ENCODE measurements at places on chromosomes 16 and 17. TPM values are rescaled to one million over a fixed set of nuclear protein-coding genes. Genes with fewer than 3 reads are reported as not detected.

The ZDHHC1 gene
- 3.2 TPM for total RNA-seq

GRCh38 chr17:76867578-76868175, 527 bp upstream of the MGAT5B start:
- DNase-seq = peak; percentile 33

DNA sequence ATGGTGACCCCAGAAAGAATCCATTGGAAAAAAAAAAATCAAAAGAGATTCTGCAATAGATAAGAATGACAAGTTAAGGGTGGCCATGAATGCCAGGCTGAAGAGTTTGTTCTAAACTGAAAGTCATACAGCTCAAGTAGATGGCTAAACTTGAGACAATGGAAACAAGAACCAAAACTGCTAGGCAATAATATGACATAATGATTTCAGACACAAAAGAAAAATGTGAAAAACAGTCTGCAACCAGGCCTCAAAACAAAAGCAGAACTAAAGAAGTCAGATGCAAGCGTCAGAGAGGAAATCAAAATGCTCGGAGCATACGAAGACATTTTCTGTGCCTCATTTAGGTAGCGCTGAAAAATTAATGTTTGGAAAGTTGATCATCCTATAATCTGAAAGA, 54.4 kb upstream of the YPEL2 start:
- DNase-seq = no peak

The ADAMTS18 gene
- total RNA-seq = 0.21 TPM

The GNAO1 gene
- total RNA-seq = 0.68 TPM

GRCh38 chr16:68781784-68782183, 44.7 kb downstream of the CDH1 start:
- no peak for DNase-seq

- DNase-seq = no peak
Measured at GRCh38 chr17:62388856-62389255, 8.5 kb downstream of the EFCAB3 start.

The LPO gene
- total RNA-seq = not detected

GRCh38 chr16:35306915-35307314, 1847.5 kb downstream of the TP53TG3F start:
- DNase-seq = no peak

DNA sequence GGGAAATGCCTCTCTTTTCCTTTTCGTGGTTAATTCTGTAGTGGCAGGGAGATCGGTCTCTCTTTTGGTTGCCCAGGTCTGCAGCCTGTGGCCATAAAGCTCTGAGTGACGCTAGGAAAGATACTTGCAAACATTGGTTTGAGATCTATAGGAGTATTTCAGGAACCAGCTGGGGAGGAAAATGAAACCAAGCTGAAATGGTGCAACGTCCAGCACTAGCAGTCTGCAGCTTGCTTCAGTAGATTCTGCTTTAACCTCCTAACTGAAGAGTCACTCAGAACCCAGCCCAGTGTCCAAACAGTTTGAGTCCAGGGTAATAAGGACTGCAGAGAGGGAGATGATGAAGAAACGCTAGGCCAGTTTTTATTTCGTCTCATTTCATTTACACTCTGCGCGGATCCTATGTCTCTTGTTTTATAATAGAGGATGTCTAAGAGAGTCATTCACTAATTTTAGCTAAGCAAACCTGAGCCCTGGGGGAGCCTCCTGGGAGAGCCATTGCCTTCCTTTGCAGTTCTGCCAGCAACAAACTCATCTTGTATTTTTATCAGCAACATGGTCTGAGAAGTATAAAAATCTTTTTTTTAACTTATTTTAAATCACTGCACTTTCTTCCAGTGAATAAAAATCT, 12.0 kb downstream of the SP2 start:
- DNase-seq = no peak

The PLEKHG4 gene
- 6.7 TPM for total RNA-seq

The TMEM238L gene
- total RNA-seq = not detected

The DCTPP1 gene
- 11.0 TPM for total RNA-seq

DNA sequence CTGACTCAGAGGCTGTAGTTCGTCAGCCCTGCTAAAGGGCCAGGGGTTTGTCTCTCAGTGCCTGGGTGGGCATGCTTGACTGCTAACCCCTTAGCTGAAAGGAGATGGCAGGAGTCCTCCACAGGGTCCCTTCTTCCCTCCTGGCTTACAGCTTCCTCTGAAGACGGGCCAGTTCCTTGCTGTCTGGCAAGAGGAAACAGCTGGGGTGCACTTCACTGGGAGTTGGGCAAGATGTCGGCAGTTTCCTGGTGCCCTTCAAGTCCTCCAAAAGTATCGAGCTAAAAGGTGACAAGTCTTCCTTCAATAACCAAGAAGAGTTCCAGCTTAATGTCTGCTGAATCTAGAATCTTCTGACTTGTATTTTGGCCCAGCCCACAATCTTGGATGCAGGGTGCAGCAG, 23.4 kb downstream of the NUP85 start:
- no peak for DNase-seq

The KRT33B gene
- total RNA-seq = not detected

The PIK3R6 gene
- not detected for total RNA-seq

The WFIKKN1 gene
- not detected for total RNA-seq

The DNAI2 gene
- not detected for total RNA-seq

DNA sequence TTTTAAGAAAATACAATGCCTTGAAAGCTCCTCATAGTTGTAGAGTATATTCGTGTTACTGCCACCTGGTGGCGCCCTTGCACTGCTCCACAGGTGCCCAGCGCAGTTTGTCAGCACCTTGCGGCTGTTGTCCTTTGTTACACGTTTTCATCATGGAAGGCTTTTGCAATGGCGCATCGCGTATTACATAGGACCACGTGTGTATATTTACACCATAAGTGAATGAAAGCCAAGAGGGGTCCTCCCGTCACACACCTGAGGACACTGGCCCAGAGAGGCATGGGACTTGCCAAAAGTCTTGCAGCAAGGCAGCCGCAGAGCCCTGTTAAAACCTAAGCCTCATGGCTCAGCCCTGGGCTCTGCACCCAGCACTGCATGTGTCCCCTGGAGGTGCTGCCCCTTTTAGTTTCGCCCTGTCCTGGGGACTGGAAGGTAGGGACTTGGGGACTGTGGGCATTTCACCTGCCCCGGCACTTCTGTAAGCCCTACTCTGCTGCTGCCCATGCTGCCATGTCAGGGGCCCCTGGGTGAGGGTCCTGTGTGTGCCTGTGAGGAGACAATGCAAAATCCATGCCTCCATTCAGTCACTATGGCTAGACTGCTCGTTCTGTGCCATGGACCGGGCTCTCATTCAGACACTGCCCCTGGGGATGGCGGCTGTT, 24.3 kb downstream of the POLR3E start:
- peak; percentile 69 for DNase-seq

DNA sequence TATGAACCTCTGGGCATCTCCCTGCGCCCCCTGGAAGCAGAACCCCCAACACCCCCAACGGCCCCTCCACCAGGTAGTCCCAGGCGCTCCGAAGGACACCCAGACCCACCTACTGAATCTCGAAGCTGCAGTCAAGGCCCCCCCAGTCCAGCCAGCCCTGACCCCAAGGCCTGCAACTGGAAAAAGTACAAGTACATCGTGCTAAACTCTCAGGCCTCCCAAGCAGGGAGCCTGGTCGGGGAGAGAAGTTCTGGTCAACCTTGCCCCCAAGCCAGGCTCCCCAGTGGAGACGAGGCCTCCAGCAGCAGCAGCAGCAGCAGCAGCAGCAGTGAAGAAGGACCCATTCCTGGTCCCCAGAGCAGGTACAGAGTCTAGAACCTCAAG, 1.5 kb downstream of the BCL6B start:
- DNase-seq = no peak

DNA sequence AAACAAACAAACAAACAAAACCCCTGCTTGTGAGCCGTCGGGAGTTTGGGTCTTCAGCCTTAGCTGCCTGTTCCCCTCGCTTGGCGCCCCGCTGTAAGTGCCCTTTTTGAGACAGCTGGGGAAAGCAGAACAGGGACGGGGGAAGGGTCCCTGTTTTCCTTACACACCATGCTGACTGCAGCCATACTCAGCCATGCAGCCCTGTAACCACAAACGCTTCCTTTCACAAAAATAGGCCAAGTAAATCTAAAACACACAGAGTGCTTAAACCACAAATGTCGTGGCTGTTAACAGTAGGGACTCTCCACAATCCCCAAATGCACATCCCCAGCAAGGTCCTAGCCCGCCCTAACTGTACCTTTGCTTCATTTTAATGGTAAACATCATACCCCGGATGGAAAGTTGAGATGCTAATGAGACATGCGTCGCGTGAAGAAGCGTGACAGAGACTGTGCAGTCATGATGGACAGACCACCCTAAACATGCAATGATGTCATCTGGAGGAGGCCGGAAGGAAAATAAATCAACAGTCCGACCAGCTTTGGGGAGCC, 129.9 kb downstream of the MGAT5B start:
- peak; percentile 71 for DNase-seq

DNA sequence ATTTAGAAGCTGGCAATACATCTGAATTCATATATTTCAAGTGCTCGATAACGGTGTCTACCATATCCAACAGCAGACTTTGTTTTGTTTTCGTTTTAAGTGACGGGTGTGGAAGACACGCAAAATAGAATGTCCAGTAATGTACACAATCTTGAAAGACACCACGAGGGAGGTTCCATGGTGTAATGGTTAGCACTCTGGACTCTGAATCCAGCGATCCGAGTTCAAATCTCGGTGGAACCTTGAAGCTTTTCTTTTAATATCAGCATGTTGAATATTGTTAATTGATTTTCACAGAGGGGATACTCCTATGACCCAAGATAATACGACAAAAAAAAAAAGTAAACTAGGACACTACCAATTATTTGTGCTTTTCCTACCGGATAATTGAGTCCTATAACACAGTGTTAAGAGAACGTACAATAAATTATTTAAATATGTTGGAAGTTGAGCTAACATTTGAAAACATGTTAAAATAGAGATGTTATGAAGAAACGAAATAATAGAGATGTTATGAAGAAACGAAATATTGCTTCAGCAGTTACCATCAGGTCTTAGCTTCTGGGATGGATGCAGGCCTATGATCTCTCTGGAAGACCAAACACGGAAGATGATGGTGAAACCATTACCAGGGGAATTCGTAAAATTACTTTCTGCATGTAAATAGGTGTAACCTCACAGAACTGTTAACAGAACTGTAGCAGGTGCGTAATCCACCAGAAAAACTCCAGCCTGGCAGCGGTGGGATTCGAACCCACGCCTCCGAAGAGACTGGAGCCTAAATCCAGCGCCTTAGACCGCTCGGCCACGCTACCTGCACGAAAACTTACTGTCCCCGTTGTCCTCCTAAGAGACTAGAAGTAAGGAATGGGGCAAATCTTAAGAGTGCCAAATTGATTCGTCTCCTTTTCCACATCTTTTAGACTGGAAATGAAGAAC, 1.5 kb upstream of the ALOXE3 start:
- DNase-seq = peak; percentile 87

GRCh38 chr16:4172070-4172469, 55.8 kb upstream of the ADCY9 start:
- no peak for DNase-seq

GRCh38 chr16:17024514-17024913, 446.2 kb downstream of the XYLT1 start:
- no peak for DNase-seq

DNA sequence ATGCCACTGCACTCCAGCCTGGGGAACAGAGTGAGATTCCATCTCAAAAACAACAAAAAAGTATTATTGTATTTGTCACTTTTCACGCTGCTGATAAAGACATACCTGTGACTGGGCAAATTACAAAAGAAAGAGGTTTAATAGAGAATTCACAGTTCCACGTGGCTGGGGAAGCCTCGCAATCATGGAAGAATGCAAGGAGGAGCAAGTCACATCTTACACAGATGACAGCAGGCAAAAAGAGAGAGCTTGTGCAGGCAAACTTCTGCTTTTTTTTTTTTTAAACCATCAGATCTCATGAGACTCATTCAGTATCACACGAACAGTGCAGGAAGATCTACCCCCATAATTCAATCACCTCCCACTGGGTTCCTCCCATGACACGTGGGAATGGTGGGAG, 41.5 kb upstream of the ETV4 start:
- DNase-seq = no peak

- no peak for DNase-seq
Measured at GRCh38 chr16:77945126-77945525, 77.2 kb upstream of the CLEC3A start.

DNA sequence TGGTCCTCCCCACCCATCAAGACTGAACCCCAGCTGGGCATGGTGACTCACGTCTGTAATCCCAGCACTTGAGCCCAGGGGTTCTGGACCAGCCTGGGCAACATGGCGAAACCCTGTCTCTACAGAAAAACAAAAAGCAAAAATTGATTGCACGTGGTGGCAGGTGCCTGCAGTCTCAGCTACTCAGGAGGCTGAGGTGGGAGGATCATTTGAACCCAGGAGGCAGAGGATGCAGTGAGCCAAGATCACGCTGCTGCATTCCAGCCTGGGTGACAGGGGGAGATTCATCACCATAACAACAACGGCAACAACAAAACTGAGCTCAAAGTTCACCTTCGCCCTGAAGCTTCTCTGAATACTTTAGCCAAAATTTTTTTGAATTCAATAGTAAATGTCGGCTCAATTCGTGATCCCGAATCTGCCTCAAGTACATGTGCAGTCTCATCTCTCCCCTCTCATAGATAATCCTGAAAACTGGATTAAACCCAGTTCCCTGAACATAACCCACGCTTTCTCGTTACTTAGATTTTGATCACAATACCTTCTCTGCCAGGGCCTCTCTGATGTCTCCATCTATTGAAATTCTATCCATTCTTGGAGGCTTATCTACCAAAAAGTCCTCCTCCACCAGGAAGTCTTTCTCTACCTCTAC, 13.5 kb upstream of the MYH10 start:
- DNase-seq = no peak

The PSMC5 gene
- 64.8 TPM for total RNA-seq

DNA sequence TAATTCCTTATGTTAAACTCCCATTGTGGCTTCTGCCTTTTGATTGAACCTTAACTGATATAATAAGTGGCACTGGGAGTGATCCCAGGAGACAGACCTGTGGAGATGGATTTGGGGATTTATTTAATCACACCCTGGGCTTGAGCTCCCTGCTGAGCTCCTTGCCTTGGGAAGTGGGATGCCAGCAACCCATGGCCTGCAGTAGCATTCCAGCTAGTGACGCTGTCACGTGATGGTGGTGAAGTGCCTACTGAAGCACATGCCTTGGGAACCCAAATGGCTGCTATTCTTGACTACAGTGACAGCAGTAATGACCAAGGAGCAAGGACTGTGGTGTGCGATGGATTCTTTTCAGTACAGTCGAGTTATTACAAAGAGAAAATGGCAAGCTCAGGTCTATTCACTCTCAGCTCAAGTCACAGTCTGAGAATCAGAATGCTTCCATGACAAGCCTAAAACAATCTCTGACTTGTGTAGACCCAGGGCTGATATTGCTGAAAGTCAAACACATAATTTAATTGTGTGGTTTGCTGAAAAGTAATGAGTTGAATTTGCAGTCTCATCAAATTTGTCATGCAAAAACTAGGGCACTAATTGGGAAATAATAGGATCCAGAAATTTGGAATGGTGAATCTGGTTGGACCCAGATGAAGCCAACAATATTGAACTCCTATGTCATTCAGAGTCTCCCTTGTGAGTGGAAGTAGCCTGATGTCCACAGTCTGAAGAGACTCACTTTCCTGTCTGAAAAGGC, 47.1 kb downstream of the BCL7C start:
- no peak for DNase-seq

All from H4 (cell line).